ENCODE measurements at places on chromosomes 2 and 18.

GRCh38 chr2:241157841-241158545 lies 7.7 kb downstream of the PPP1R7 start:
- DNase-seq, result no peak

DNA sequence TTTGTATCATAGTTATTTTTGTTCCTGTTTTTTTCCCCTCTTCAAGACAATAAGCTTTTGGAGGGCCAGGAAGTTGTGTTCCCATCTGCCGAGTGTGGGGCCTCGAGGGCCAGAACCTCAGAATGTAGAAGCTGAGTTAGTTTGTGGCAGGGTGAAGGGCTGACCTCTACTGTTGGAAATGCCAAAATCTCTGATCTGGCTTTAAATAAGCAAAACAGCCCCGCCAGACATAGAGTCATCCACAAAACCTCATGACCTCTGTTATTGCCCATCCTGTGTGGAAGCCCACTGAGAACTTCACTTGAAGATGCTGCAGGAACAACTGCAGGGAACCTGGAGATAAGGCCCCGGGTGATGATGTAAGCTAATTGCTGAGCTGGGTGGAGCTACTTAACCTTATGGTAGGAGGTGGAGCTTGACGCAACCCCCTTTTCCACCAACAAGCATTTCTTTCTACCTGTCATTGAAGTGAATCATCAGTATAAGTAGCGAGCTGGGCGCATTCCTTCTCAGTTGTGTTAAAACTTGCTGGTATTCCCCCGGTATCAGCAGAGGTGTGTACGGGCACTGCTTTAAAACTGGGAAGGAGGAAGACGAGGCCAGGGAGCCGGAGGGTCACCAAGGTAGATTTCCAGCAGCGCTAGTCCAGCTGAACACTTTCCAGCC lies 177.2 kb downstream of the NEDD4L start:
- no peak for DNase-seq

DNA sequence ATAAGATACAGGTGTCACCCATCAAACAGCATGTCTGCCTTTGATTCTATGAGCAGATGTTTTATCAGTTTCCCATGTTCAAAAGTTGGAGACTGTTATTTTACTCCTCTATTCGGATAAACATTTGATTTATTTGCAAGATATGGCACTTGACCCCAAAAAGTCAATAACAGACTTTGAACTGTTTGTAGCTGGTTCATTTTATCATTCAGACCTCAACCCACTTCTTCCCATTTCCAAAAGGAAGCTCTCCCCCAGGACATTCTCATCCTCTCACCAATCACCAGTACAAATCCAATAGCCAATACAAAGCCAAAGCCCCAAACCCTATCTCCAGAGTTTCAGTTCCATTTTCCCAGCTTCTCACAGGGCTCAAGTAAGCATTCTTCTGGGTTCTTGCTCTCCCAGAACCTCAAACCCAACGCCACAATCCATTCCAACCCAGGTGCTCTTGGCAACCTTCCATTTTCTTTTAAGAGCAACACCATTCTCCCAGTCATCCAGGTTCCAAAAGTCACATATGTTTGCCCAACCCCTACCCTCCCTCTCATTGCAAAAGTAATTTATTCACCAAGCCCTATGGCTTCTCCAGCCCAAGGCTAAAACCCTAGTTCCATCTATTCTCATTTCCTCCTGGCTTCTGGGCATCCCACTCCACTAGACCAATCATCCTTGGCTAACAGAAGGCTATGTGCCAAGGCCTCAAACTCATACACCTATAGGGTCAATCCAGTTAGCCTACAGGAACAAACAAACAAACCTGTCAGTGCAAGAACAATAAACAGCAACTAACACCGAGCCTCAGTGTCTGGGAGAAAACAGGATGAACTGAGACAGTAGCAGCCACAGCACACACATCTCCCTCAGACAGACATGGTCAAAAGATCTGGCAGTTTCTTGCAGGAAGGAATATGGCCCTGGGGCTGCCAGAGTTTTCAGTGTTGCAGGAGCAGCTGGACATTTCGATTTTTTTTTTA lies 9.2 kb downstream of the ACVR1 start:
- DNase-seq, result no peak

GRCh38 chr18:23812546-23813440 lies 123.5 kb downstream of the LAMA3 start:
- DNase-seq, result no peak

DNA sequence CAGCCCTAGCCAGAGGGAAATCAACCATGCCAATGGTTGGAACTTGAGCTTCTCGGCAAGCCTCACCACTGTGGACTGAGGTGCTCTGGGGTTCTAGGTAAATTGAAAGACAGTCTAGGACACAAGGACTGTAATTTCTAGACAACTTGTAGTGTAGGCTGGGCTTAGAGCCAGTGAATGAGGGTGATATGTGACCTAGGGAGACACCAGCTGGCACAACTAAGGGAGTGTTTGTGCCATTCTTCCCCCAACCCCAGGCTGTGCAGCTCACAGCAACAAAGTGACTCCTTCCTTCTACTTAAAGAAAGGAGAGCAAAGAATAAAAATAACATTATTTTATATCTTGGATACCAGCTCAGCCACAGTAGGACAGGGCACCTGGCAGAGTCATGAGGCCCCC lies 1690.7 kb upstream of the TMEFF2 start:
- DNase-seq, result no peak

Measured in NCI-H2081 treated with DMSO at 0.1 percent for 48 hours (cell line).